Breast epithelium (tissue), 4 donors: ENCODE measurements at places on chromosomes 12 and 14. TPM values are rescaled to one million over a fixed set of nuclear protein-coding genes. Genes with fewer than 3 reads are reported as not detected.

DNA sequence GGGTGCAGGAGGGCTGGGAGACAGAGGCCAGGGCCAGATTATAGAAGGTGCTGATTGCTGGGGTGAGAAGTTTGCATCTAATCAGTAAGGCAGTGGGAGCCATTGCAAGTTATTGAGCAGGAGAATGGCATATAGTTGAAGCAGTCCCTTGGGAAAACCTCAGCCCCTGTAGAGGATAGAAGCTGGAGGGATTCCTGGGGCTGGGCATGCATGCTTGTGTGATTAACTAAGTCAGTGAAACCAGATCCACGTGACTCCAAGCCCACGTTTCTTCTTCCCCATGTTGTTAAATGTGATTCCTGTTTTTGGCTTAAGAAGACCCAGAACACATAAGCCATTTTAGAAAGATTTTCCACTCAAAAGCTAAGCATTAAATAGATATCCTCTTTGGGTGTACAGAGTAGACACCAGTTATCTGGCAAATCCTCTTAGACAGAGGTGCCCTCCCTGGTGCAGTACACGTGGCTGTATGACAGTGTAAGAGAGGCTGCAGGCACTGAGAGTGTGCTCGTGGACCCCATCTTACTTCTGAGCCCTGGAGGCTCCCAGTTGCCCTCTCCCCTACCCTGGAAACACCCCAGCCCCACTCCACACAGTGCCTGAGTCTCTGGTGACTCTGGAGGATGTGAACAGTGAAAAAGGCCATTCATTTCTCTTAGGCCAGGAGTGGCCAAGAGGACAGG lies 3.2 kb downstream of the C14orf132 start:
- no peaks in the 10 kb centered on the region for H3K36me3 ChIP-seq
- H3K4me1 ChIP-seq, result peaks cover 6% of the 10 kb centered on the region
- H3K27me3 ChIP-seq, result no peaks in the 10 kb centered on the region
- H3K4me3 ChIP-seq, result no peak overlapping the region
- H3K27ac ChIP-seq, result no peak overlapping the region
- DNase-seq, result no peak

DNA sequence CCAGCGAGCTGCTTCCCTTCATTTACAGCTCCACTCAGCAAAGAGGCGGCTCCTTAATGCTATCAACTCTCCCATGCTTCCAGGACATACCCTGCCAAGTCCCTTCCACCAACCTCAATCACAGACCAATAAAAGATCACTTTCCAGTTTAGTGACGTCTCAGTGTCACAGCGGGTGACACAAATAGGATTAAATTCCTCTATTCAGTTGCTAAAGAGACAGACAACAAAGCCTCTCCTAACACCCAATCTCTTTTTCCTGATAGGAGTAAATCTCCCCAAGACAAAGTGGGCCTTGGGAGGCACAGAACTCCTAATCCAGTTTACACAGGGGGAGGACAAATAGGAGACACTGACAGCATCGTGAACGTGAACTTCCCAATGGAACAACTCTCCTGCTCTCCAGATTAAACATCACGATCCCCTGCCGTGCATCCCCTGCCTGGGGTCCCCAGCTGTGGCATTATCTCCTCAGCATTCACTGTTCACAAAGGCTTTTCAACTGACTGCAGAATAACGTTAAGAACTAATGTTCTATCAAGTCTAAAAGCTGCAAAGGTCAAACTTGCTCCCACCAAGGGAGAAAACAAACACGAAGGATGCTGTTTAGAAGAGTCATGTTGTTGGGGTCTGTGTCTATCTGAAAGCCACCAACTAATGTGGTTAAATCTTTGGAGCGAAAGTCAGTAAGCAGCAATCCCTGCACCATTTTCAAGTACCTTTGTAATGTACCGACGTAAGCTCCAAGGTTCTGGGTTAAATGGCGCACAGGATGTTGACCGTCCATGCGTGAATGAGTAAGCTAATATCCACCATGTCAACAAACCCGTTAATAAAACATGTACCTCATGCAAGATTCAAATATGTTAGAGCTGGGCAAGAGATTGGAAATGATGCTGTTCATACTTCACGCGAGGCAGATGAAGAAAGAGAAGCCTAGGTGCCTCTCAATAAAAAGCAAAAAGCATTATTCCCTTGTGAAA lies 31.5 kb downstream of the TMEM132D start:
- no peaks in the 10 kb centered on the region for H3K4me1 ChIP-seq
- no peaks in the 10 kb centered on the region for H3K36me3 ChIP-seq
- H3K4me3 ChIP-seq, result no peak overlapping the region
- no peak for DNase-seq
- no peaks in the 10 kb centered on the region for H3K27me3 ChIP-seq

GRCh38 chr14:71497645-71498086 lies 434.6 kb upstream of the RGS6 start:
- H3K36me3 ChIP-seq, result no peaks in the 10 kb centered on the region
- no peaks in the 10 kb centered on the region for H3K4me1 ChIP-seq
- H3K27ac ChIP-seq, result no peak overlapping the region

COCH gene
- total RNA-seq, result 0.66 TPM

- no peaks in the 10 kb centered on the region for H3K4me1 ChIP-seq
- no peak overlapping the region for H3K4me3 ChIP-seq
- H3K27me3 ChIP-seq, result no peaks in the 10 kb centered on the region
- H3K36me3 ChIP-seq, result no peaks in the 10 kb centered on the region
Measured at GRCh38 chr14:76726551-76726970, 34.7 kb upstream of the VASH1 start.

INSM2 gene
- not detected for total RNA-seq

GRCh38 chr12:11497438-11497837 lies 102.1 kb upstream of the PRB2 start:
- H3K27ac ChIP-seq, result no peak overlapping the region
- no peaks in the 10 kb centered on the region for H3K4me1 ChIP-seq
- H3K4me3 ChIP-seq, result no peak overlapping the region
- H3K36me3 ChIP-seq, result no peaks in the 10 kb centered on the region
- DNase-seq, result no peak
- peaks cover 15% of the 10 kb centered on the region for H3K27me3 ChIP-seq

GRCh38 chr12:1213618-1214205 lies 222.7 kb downstream of the ERC1 start:
- no peak overlapping the region for H3K4me3 ChIP-seq
- no peaks in the 10 kb centered on the region for H3K4me1 ChIP-seq
- DNase-seq, result no peak
- no peak overlapping the region for H3K27ac ChIP-seq
- no peaks in the 10 kb centered on the region for H3K36me3 ChIP-seq

DNA sequence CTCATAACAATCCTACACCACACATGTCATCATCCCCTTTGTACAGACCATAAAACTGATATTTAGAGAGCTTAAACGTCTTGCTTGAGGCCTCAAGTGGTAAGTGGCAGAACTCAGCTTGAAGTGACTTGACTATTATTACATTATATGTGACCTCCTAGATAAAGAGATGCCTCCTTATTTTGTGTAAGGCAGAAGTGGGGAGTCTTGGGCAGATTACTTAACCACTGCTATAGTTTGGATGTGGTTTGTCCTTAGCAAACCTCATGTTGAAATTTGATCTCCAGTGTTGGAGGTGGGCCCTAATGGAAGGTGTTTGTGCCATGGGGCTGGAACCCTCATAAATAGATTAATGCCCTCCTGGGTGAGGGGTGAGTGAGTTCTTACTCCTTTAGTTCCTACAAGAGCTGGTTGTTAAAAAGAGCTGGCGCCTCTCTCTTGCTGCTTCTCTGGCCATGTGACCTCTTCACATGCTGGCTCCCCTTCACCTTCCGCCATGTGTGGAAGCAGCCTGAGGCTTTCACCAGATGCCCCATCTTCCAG lies 37.4 kb downstream of the RCOR1 start:
- no peak overlapping the region for H3K4me3 ChIP-seq
- H3K36me3 ChIP-seq, result no peaks in the 10 kb centered on the region
- H3K4me1 ChIP-seq, result no peaks in the 10 kb centered on the region
- H3K27me3 ChIP-seq, result no peaks in the 10 kb centered on the region
- DNase-seq, result no peak
- no peak overlapping the region for H3K27ac ChIP-seq

PAPLN gene
- total RNA-seq, result 23.8 TPM

CCNT1 gene
- 51.7 TPM for total RNA-seq
